ENCODE measurements at places on chromosomes 5 and 9. TPM values are rescaled to one million over a fixed set of nuclear protein-coding genes. Genes with fewer than 3 reads are reported as not detected.

The ZFP37 gene
- 5.4 TPM for total RNA-seq

The SGCD gene
- total RNA-seq: 0.22 TPM

The CORO2A gene
- 0.68 TPM for total RNA-seq

The PCDHB16 gene
- total RNA-seq: 11.3 TPM

The LCN6 gene
- not detected for total RNA-seq

The GCNT4 gene
- 1.9 TPM for total RNA-seq

- H3K27ac ChIP-seq: no peak overlapping the region
- H3K27me3 ChIP-seq: peaks cover 9% of the 10 kb centered on the region
- DNase-seq: no peak
- H3K36me3 ChIP-seq: no peaks in the 10 kb centered on the region
These were observed 242.0 kb upstream of the TRPM3 start for GRCh38 chr9:71363286-71363961.

- no peak for DNase-seq
- H3K27ac ChIP-seq: peak overlapping the region; percentile 30
- H3K27me3 ChIP-seq: no peaks in the 10 kb centered on the region
- H3K4me3 ChIP-seq: no peak overlapping the region
- no peaks in the 10 kb centered on the region for H3K36me3 ChIP-seq
These were observed 134.9 kb downstream of the MRPS30 start for GRCh38 chr5:44943647-44944046.

DNA sequence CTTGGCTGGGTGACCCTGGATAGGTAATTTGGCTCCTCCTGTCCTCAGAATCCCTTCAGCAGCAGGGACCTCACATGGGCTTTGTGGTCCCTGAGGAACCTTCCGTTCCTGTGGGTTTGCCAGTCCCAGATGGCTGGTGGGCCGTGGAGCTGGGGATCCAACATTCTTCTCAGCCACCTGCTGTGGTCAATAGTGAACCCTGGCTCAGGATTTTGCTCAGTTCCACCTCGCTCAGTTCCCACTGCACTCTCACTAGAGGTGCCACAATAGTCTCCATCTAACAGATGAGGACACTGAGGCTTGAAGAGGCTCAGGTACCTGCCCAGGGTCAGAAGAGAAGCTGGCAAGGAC, 17.1 kb upstream of the SPOUT1 start:
- no peak overlapping the region for H3K27ac ChIP-seq
- no peaks in the 10 kb centered on the region for H3K36me3 ChIP-seq
- DNase-seq: no peak
- no peak overlapping the region for H3K4me3 ChIP-seq

- DNase-seq: no peak
- no peak overlapping the region for H3K27ac ChIP-seq
- H3K4me1 ChIP-seq: peaks cover 30% of the 10 kb centered on the region
- H3K27me3 ChIP-seq: no peaks in the 10 kb centered on the region
- no peak overlapping the region for H3K4me3 ChIP-seq
These were observed 209.2 kb downstream of the ENC1 start for GRCh38 chr5:74431290-74431669.

- no peak for DNase-seq
- H3K4me1 ChIP-seq: no peaks in the 10 kb centered on the region
- H3K4me3 ChIP-seq: no peak overlapping the region
- H3K27ac ChIP-seq: no peak overlapping the region
- no peaks in the 10 kb centered on the region for H3K27me3 ChIP-seq
These were observed 79.6 kb downstream of the WNK2 start for GRCh38 chr9:93263334-93264229.

DNA sequence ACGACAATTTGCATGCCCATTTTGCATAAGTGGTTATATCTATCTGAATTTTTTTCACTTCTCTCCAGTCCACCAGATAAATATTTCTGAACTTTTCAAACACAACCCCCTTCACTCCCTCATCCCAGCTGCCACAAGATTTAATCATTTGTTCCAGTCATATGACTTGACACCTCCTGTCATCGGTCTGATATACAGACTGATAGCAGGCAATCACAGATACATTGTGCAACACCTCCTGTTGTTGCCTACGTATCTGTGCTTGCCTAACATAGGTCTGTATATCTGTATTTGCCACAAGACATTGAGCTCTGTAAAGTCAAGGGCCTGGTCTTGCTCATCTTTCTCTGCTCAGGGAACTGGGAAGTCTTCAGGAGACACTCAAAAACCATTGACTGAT, 65.6 kb downstream of the GNA14 start:
- H3K4me3 ChIP-seq: no peak overlapping the region
- no peaks in the 10 kb centered on the region for H3K27me3 ChIP-seq
- DNase-seq: no peak
- no peaks in the 10 kb centered on the region for H3K36me3 ChIP-seq
- no peak overlapping the region for H3K27ac ChIP-seq

DNA sequence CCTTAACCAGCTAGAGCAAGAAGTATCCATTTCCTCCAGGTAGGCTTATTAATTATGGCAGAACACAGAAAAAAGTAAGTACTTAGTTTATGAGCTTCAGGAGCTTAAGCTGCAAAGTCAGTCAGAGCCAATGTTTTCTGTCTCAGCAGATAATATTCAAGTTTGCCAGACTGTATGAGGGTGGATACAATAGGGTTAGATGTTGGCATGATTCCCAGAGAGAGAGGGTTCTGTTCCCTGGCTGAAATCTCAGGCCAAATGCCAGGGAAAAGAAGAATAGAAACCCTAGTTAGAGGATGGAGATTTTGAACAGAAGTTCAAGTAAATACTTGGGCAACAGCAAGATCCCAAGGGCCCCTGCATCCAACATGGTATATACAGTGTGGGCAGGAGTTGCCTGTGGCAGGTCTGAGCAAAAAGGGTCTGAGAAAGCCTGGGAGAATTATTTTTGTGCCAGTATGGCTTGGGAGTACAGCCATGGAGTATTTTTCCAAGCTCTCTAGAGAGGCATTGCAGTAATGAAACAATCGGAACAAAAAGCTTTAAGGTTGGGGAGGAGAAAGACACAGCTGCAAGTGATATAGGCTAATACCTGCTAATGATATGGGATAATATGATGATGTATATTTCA, 31.0 kb upstream of the ISOC1 start:
- peak; percentile 27 for DNase-seq
- no peak overlapping the region for H3K27ac ChIP-seq
- peaks cover 3% of the 10 kb centered on the region for H3K27me3 ChIP-seq
- no peak overlapping the region for H3K4me3 ChIP-seq
- H3K4me1 ChIP-seq: no peaks in the 10 kb centered on the region

- no peaks in the 10 kb centered on the region for H3K27me3 ChIP-seq
- H3K4me3 ChIP-seq: no peak overlapping the region
- H3K4me1 ChIP-seq: no peaks in the 10 kb centered on the region
- no peaks in the 10 kb centered on the region for H3K36me3 ChIP-seq
- DNase-seq: no peak
- H3K27ac ChIP-seq: no peak overlapping the region
These were observed 19.2 kb downstream of the DOCK2 start for GRCh38 chr5:169656125-169656901.

All from A673 (cell line).